Cerebellum (tissue), 4 donors: ENCODE measurements at places on chromosomes 13 and 19. TPM values are rescaled to one million over a fixed set of nuclear protein-coding genes. Genes with fewer than 3 reads are reported as not detected.

PDE4C gene
- total RNA-seq = 1.4 TPM

GRCh38 chr19:51168564-51169282 lies 26.6 kb downstream of the SIGLEC7 start:
- DNase-seq = no peak

- no peak for DNase-seq
Measured at GRCh38 chr13:38617936-38618335, 68.9 kb upstream of the FREM2 start.

GRCh38 chr13:52179925-52180324 lies 20.5 kb upstream of the NEK3 start:
- DNase-seq = no peak

DNA sequence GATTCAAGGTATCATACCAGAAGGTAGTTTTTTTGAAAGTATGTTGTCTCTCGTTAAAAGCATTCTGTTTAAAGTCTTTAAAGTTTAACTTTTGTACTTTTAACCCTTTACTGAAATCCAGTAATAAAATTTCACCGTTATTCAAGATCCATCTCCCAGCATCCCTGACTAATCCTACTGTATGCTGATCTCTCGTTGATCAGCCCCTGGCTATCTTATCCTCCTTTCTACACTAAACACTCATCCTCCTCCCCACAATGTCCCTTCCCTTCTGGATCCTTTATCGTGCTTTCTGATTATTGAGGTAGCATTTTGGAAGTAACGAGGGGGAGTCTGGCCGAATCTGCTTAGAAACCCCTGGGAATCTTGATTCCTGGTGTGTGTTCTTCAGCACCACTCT lies 1.3 kb downstream of the TPP2 start:
- DNase-seq = no peak
